Right ventricle myocardium inferior (tissue), 1 donor: ENCODE measurements at places on chromosomes 12 and 14. TPM values are rescaled to one million over a fixed set of nuclear protein-coding genes. Genes with fewer than 3 reads are reported as not detected.

The SPX gene
- total RNA-seq: 12.4 TPM

The KCNC2 gene
- total RNA-seq: not detected

The GTF2A1 gene
- total RNA-seq: 17.3 TPM

The GNB3 gene
- total RNA-seq: 4.0 TPM

The IL22 gene
- total RNA-seq: not detected

The SPSB2 gene
- total RNA-seq: 3.0 TPM

The POTEM gene
- not detected for total RNA-seq

The KRT6C gene
- total RNA-seq: not detected

The ZNF385A gene
- total RNA-seq: 11.6 TPM

The MYO1A gene
- total RNA-seq: not detected

The DRAM1 gene
- total RNA-seq: 6.2 TPM

The LGMN gene
- total RNA-seq: 122 TPM

The ADGRD1 gene
- total RNA-seq: 89.1 TPM

GRCh38 chr12:50375802-50376201 is 20.6 kb downstream of the FAM186A start:
- no peak for DNase-seq

DNA sequence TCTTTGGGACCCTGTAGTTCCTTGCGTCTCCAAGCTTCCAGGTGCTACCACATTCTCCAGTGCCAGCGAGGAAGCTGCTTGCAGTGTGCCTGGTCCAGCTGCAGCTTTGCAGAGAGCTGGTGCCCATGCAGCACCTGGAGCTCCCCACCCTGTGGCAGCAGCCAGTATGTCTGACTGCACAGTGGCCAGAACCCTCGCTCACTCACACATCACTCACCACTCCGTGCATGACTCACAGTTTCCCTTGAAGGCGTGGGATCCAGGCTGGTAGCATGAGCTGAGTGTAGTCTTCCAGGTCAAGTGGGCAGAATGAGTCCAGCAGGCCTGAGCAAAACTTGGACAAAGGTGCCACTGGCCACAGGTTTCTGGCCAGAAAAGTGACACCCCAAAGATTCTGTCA is 33.6 kb downstream of the SDR9C7 start:
- DNase-seq: no peak

DNA sequence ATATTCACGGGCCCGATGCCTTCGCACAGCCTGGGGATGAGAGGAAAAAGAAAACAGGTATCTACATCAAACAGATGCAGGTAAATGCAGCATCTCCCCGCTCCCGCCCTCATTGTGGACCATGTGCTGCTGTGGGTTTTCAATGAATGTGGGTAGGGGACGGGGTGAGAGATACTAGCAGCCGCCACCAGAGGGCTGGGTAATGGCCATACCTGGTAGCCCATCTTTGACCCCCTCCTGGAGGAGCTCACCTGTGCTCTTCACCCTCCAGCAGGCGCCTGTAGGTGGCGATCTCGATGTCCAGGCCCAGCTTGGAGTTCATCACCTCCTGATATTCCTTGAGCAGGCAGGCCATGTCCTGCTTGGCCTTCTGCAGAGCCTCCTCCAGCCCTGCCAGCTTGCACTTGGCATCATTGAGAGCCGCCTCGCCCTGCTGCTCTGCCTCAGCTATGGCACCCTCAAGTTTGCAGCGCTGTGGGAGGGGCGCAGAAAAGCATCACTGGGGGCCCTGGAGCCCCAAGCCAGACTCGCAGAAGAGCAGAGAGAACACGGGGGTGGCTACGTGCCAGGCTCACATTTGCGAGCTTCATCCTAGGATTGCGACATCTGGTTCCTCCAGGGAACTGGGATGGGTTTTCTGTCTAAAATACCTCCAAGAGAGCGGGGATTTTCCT is 10.2 kb downstream of the KRT82 start:
- DNase-seq: no peak

- DNase-seq: peak; percentile 72
Measured at GRCh38 chr14:91143862-91144261, 30.0 kb downstream of the DGLUCY start.

GRCh38 chr14:71716041-71716772 is 216.0 kb upstream of the RGS6 start:
- DNase-seq: no peak

GRCh38 chr14:30193845-30194501 is 266.3 kb upstream of the PRKD1 start:
- DNase-seq: no peak

DNA sequence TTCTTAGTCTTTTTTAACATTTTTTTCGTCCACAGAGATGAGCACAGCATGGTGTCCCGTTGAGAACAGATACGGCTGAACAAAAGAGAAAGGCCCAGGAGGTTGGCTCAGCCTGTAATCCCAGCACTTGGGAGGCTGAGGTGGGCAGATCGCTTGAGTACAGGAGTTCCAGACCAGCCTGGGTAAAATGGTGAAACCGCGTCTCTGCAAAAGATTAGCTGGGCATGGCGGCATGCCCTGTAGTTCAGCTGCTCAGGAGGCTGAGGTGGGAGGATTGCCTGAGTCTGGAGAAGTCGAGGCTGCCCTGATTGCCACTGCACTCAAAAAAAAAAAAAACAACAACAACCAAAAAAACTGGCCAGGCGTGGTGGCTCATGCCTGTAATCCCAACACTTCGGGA is 5.9 kb upstream of the EP400 start:
- no peak for DNase-seq

- no peak for DNase-seq
Measured at GRCh38 chr12:62859321-62859737, 75.6 kb downstream of the PPM1H start.

GRCh38 chr12:5718073-5718472 is 227.0 kb downstream of the ANO2 start:
- DNase-seq: no peak

GRCh38 chr12:124663206-124663605 is 95.8 kb upstream of the NCOR2 start:
- DNase-seq: no peak

GRCh38 chr14:61342486-61342885 is 21.1 kb downstream of the PRKCH start:
- no peak for DNase-seq

DNA sequence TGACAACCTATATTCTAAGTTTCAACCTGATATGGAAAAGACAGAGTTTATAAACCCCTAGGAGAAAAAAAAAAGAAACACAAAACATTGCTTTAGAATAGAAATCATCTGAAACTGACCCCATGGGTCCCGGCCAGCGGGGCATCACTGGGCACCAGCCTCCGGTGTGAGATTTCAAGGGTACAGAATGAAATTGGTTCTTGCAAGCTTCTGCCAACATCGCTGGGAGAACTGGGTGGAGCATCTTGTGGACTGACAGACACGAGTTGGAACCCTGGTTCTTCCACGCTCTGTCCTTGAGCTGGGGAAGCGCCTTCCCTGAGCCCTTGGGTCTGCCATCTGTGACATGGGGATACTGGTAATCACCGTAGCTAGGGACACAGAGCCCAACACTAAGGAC is 173.6 kb downstream of the PHETA1 start:
- DNase-seq: no peak

- no peak for DNase-seq
Measured at GRCh38 chr12:78585132-78585531, 279.4 kb upstream of the SYT1 start.

GRCh38 chr14:68932231-68932630 is 46.9 kb downstream of the ACTN1 start:
- DNase-seq: no peak

DNA sequence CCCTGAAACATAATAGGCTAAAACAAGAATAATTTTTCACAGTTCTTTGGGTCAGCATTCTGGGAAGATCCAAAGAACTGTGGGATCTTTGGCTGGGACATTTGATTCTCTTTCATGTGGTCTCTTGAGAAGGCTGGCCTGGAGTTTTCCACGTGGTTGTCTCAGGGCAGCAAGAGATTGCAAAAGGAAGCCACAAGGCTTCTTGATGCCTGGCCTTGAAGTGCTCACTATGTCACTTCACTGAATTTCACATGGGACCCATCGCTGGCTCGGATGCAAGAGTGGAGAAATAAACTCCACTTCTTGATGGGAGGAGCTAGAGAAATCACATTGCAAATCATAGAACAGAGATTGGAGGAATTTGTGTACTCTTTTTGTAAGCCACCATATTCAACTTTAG is 343.4 kb downstream of the MED13L start:
- no peak for DNase-seq

DNA sequence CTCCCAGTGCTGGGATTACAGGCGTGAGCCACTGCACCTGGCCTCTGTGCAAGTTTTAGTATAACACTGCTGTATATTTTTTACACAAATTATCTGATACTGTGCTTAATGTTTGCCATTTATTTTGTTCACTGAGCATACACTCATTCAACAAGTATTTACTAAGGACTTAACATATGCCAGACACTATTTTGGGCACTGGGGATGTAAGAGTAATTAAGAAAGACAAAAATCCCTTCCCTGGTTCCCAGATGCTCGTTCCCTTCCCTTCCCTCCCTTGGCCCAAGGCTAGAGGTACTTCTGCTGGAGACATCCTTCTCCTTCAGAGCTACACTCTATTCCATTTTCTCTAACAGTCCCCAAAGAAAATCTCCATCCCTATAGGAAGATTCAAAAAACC is 12.5 kb downstream of the CIT start:
- DNase-seq: no peak

DNA sequence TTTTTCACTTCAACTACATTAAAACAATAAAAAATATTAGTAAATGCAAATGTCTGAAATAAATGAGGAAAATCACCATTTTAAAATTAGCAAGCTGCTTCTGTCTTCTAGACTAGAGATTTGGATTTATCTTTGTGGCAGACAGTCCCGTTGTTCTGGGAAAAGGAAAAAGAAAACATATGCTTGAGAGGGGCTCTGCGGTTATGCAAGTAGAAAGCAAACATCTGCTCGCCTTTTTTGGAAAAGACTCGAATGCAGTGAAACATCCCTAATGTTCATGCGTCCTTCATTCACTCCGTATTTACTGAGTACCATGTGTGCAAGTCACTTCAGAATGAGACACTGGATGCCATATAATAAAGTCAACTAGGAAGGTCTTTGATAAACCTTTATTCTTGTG is 44.9 kb downstream of the IFNG start:
- no peak for DNase-seq
